ENCODE measurements at places on chromosomes 16 and 17.

DNA sequence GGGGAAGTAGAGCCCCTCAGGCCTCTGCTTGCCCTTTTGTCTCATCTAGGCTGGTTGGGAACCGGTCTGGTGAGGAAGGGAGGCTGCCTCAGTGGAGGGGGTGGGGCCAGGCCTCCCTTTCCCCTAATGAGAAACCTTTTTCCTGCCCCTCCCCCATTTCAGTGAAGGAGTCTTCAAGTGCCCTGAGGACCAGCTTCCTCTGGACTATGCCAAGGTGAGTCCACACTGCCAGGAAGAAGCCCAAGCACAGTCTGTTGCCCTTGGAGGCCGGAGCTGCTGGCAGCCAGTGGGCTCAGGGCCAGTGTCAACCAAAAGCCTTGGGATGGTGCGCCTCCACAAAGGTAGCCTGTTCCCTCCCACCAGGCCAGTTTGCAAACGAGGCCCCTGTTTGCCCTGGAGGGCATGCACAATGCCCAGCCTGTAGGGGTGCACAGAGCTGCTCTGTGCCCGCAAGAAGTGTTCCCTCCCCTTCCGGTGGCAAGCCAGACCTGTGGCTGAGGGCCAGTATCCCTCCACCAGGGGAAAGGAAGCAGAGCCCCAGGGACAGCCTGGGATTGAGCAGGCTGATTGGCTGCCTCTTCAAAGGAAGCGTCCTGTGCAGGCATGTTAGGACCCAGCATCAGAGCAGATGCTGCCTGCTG lies 3.4 kb downstream of the TRAF4 start:
- peak; percentile 77 for DNase-seq

DNA sequence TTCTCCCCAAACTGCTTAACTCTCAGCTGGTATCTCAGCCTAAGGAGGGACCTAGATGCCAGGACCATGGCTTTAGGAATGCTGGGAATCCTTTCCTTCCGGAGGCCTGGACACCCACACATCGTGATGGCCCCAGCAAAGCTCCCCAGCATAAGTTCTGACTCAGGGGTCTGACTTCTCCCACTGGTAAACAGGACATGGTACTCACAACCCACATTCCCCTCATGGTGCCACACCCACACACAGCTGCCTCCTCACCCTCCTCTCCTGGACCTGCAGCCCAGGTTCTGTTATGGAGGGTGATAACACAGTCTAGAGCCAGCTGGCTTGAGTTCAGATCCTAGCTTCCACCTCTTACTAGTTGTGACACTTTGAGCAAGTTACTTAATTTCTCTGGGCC lies 719 bp upstream of the RNF227 start:
- no peak for DNase-seq

DNA sequence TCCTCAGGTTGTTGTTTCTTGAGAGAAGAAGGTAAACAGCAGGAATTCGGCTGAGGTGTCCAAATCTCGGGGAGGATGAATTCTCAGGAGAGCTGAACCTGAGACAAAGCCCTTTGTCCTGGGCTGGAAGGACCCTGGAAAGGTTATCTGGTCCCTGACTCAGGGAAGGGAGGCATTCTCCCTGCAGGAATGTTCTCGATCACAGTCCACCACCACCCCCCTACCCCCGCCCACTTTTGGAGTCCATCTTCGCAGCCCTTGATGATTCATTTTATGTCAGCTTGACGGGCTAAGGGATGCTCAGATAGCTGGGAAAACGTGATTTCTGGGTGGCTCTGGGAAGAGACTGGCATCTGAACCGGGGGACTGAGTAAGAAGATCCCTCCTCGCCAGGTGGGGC lies 1.4 kb upstream of the CEP295NL start:
- DNase-seq, result no peak

DNA sequence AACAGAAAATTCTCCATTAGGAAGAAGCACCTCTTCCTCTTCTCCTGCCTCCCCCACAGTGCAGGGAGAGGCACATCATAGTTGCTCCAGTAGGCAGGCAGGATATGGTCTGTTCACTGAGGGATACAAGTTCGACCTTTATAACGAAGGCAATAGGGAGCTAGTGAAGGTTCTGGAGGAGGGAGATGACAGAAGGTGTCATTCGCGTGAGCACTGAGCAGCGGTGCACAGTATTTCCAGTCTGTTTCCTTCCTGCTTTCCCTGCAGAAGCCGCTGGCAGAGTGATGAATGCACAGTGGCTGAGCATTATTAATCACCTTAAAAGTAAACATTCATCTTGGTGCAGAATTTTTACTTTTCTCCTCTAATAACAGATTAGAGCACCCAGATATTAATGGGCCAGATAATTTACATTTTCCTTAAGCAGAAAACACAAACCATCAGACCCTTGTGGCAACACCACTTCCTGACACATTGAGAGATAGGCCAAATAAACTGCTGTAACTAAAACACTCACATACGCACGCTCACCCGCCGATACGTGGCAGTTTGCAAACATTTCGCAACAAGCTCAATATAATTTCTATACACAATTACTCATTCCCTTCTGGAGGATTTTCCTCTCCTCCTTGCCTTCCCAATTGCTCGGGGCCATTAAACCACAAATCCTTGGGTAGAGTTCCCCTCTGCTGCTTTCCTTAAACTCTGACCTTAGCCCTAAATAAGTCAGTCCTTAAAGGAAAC lies 69.5 kb downstream of the AIPL1 start:
- DNase-seq, result no peak

GRCh38 chr17:38498353-38498752 lies 70.1 kb downstream of the ARHGAP23 start:
- no peak for DNase-seq

GRCh38 chr17:20122254-20122879 lies 113.2 kb downstream of the SPECC1 start:
- DNase-seq, result no peak

- DNase-seq, result no peak
Measured at GRCh38 chr16:89192956-89193575, 7.3 kb downstream of the SLC22A31 start.

- DNase-seq, result no peak
Measured at GRCh38 chr16:63200940-63201339, 1164.7 kb upstream of the CDH8 start.

DNA sequence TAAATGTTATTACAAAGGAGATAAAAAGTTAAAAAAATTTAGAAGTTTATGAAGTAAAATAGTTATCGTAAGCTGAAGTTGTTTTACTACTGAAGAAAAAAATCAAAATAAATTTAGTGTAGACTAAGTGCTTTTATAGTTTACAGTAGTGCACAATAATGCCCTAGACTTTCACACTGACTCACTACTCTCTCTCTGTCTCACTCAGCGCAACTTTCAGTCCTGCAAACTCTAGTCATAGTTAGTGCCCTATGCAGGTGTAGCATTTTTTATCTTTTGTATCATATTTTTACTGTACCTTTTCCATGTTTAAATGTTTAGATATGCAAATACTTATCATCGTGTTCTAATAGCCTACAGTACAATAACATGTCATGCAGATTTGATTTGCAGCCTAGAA lies 17.7 kb upstream of the TOM1L1 start:
- no peak for DNase-seq

GRCh38 chr17:32136856-32137255 lies 5.4 kb upstream of the RHOT1 start:
- no peak for DNase-seq

DNA sequence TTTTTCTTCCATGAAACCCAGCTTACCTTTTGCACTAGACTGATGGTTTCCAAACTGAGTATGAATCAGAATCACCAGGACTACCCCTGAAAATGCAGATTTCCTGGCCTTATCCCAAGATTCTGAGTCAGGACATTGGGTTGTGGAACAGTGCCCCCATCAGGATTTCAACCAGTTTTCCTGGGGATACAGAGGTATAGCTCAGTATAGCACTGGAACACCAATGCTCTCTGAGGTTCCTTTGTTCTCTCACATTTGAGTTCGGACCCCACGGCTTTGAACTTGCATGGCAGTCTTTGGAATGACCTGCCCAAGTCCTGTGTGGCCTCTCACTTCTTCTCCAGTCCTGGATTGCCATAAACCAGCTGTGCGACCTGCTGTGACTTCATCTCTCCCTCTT lies 12.8 kb upstream of the CCL8 start:
- DNase-seq, result no peak

DNA sequence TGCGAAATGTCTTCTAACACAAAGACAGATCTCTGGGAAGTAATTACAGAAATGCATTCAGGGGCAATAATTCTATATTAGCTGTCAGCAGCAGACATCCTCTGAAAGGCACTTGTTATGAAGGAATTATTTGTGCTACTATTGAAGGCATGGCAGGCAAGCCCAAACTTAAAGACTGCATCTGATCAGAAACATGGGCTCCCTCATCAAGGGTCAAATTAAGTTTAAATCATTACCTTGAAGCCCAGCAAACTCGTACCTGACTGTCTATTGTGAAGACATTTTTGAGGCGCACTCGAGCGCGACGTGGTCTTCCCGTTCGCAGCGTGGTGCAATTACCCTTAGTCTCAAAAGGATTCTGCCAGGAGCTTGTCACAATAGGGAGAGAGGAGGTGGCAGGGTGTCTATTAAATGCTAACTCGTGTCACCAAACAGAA lies 110.6 kb downstream of the ZNF423 start:
- DNase-seq, result no peak

DNA sequence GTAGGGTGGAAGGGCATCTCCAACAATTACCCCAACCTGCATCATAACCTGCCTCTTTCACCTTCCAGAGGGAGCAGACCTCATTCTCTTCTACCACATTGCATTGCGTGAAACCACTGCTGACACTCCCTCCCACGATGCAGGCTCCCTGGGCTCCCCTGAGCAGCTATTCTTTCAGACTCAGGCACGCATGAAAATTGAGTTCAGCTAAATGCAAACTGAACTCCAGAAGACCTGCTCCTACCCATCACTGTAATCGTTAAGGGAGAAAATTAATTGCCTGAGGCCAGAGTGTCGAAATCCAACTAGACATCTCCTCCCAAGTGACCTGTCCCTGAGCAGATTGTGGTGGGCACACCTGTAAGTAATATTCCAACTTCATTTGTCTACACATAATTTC lies 186.0 kb downstream of the GRIN2A start:
- no peak for DNase-seq

GRCh38 chr16:17125671-17126070 lies 345.1 kb downstream of the XYLT1 start:
- DNase-seq, result no peak

- no peak for DNase-seq
Measured at GRCh38 chr16:81928975-81929374, 82.3 kb downstream of the SDR42E1 start.

- no peak for DNase-seq
Measured at GRCh38 chr17:38403491-38403890, 24.8 kb upstream of the ARHGAP23 start.

- no peak for DNase-seq
Measured at GRCh38 chr17:73549841-73550430, 94.3 kb downstream of the SDK2 start.

- DNase-seq, result no peak
Measured at GRCh38 chr16:78098087-78098486, 1.4 kb upstream of the WWOX start.

DNA sequence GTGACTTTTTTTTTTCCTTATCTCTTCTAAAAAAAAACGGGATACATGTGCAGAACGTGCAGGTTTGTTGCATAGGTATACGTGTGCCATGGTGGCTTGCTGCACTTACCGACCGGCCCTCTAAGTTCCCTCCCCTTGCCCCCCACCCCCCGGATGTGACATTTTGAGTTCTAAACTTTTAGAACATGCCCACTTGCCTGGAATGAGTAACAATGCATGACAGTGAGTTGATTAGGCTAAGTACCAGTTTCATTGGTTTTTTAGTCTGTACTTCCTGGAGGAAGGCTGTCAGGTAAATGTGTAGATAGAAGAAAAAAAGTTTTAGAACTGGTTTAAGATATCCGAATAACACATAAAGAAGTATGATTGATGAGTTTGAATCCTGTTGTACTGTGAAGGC lies 4.0 kb downstream of the BPTF start:
- DNase-seq, result no peak
